ENCODE measurements at places on chromosomes 12 and 14.
A peak's percentile ranks its signal among the peaks of the same experiment; 100 is the strongest.

GRCh38 chr12:1213618-1214205 is 222.7 kb downstream of the ERC1 start:
- no peak for DNase-seq

GRCh38 chr14:64674829-64675228 is 29.4 kb upstream of the PLEKHG3 start:
- no peak for DNase-seq

DNA sequence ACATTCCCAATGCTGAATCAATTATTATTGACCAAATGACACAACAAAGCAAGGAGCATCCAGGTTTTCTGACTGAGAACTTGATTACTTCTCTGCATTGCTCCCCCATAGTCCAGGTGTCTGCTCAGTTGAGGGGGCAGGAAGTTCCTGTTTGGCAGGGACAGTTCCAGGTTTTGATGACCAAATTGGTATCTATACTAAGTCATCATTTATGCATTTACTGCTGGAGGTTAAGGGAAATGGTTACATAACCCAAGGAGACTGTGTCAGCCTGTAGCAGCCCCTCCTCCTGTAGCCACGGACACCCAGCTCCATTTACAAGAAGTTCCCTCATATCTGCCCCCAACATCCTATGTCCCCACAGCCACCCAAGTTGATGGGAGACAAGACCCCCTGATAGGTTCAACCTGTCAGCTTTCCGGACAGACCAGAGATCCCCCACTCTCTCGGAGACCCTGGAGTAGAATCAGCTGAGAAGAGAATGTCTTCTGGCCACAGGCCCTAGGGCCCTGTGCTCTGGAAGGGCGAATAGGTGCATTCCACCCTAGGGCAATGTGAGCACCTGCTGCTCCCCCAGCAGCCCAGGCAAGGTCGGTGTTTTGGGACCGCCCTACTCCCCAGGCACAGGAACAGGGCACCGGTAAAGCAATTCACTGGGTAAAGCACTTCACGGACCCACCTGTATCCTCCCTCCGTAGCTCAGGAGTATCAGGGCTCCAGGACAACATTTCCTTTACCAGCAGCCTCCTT is 23.6 kb downstream of the IRF2BPL start:
- peak; percentile 5 for DNase-seq

- DNase-seq = no peak
These were observed 37.2 kb downstream of the PKP2 start for GRCh38 chr12:32859389-32859788.

GRCh38 chr14:39843881-39844280 is 411.6 kb upstream of the FBXO33 start:
- no peak for DNase-seq

DNA sequence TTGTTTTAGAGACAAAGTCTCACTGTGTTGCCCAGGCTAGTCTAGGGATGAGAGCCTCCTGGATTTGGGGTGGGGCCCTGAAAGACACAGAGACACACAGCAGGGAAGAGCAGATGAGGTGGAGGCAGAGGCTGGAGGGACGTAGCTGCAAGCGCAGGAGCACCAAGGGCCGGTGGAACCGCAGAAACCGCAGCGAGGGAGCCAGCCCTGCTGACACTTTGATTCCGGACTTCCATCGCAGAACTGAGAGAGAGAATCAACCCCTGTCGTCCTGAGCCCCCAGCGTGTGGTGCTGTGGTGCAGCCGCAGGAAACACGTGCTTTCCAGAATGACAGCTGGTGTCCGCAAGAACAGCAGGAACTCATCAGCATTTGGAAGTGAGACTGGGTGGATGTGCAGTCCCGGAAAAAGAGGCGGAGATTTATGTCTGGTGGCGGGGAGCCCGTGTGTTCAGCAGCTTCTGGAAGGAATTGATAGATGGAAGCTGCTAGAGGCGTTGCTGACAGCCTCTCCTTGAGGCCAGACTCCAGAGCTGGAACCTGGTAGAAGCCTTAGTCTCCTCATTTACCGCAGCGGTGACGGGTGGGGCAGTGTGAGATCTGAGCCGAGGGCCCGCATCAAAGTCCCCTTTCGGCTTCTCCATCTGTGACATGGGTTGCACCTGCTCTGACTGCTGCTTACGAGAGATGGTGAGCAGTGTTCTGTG is 21.9 kb upstream of the KLC1 start:
- peak; percentile 95 for DNase-seq

DNA sequence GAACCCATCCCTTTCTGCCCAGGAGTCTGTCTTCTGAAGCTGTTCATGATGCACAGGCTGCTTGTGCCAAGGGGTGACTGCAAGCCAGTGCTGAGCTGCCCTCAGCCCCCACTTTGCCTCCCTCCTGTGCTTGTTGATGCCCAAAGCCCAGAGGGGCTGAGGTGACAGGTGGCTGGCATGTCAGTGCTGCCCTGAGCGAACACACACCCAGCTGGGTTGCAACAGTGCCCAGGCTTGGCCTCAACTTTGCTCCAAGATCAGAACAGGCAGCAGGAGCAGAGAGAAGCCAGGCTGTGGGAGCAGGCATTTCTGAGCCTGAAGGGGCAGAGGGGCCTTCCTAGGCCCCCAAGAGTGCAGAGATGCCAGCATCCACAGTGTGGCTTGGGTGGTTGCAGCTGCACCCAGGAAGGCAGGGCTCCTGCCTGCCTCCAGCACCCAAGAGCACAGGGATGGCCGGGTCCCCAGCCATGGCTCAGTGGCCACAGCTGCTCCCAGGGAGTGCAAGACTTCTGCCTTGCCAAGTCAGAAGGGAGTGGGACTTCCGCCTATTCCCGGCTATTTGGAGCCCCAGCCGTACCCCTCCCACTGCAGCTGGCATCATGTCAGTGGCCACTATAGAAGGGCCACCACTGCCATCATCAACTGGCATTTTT is 83.1 kb downstream of the SLC16A7 start:
- DNase-seq = no peak

- peak; percentile 53 for DNase-seq
These were observed 80.0 kb upstream of the DBX2 start for GRCh38 chr12:45130881-45131281.

DNA sequence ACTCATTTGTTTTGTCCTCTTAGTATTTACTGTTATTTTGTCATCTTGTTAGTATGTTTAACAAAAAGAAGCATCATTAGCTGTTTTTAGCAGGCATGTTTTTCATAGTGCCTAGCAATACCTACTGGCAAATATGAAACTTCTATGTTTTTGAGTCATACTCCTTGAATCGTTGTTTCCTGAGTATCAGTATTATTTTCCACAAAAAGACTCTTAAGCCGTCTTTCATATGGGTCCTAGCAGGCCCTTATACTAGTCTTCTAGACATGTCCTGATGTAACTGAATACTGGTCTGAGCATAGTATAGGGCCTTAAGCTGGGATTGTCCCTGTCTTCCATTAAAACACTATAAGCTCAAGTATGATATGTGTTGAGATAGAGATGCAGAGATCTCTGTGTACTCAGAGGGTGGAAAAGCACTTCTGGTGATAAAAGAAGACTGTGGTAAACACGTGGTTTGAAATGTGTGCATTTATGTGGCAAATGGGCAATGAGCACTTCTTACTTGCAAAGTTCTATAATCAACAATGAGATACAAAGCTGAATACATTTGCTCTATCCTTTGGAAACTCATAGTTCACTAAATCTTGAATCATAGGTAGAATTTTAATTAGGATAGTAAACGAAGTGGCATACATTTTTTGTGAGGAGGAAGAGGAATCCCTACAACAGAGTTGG is 348.8 kb downstream of the PDZRN4 start:
- no peak for DNase-seq

GRCh38 chr14:75443203-75443969 is 15.6 kb downstream of the JDP2 start:
- DNase-seq = no peak

DNA sequence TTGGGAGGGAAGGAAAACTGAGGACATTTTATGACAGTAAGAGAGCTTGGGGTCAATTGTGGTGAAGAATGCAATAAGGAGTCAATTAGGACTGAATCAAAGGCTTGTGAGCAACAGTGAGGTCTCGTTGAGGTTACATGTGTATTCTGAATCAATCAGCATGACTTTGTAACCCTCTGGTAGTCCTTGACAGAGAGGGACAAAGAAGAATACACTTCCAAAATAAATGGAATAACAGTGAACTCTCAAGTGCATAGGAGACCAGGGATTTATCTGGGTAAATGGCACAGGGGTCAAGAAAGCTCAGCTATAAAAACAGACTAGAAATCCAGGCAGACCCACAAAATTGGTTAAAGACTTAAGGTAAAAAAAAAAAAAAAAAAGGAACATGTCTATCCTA is 85.1 kb upstream of the NAV3 start:
- DNase-seq = no peak

- peak; percentile 15 for DNase-seq
These were observed 2.9 kb downstream of the NUDT4 start for GRCh38 chr12:93380480-93381121.

DNA sequence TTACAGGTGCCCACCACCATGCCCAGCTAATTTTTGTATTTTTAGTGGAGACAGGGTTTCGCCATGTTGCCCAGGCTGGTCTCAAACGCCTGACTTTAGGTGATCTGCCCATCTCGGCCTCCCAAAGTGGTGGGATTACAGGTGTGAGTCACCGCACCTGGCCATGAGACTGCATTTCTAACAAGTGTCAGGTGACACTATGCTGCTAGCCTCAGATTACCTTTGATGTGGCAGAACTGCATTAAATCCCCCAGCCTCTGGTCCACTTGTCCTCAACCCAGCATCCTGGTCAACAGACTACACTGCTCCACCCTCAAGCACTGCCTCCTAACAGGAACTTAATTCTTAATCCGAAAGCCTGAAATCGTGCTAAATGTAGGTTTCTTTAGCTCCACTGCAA is 13.1 kb downstream of the LGMN start:
- no peak for DNase-seq

DNA sequence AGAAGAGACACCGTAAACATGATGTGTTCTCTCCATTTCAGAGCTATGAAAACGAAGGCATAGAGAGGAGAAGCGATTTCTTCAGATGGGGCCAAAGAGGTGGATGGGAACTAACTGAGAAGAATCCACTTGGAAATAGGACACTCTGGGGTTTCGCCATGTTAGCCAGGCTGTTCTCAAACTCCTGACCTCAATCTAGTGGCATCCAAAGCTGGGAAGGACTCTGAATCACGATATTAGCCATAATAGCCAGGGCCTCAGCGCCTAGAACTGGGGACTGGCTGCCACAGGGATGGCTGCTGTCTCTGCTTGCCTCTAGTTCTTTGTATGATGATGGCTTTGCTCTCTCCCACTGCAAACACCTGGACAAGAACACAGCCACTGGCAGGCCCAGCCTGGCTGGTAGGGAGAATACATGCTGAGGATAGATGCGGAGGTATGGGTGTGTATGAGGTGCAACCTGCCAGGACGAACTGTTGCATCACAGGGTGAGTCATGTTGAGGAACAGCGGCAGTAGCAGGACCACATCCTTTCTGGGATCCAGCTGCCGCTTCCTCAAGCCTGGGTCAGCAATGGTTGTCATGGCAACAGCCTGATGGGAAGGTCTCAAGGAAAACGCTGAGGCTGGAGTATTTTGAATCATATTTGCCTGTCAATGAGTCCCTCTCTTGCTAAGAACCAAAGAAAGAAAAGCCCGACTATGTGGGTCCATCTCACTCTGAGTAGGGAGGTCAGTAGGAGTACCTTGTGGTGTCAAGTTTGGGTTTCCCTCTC is 31.1 kb downstream of the CCDC177 start:
- peak; percentile 84 for DNase-seq

DNA sequence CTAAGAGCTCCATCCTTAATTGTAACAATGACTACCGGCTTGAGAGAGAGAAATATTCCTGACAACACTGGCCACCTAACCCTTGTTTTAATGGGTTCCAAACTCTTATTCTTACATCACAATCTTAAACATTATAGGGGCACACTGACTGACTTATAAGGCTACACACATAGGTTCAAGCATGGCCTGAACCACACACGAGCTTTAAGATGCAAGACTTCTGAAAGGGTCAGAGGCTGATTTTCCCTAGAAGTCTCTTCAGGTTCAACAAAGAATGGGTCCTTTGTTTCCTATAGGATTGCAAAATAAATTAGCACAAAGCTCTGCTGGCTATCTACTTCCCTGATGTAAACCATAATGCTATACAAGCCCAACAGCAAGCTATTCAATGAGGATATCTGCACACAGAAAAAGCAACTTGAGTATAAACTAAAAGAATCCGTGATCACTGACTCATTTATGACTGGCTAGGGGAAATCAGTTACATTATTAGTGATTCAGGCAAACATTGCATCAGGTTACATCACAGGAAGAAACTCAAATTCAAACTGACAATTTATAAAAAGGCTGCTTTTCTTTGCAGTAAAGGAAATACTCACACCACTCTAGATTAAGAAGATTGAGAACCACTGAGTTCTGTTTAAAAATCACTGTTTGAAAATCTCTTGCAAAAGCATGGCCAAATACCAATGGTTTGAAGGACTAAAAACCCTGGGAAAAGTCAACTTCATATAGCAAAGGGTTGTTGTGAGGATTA is 8.5 kb downstream of the BTG1 start:
- DNase-seq = peak; percentile 51

DNA sequence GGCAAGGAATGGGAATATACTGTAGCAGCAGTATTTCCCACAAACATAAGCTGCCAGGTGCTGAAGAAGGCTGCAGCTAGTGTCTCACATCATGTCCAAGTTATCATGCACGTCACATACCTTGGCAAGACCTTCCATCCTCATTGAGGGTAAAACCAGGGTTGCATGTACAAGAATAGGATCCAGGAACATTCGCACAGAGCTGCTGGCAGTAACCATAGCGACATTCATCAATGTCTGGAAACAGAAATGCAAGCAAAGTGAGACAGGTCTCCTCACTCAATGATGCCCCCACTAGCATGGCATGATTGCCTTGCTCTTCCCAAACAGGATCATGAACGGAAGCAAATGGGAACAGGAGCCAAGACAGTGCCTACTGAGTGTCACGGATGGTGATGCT is 23.8 kb upstream of the TC2N start:
- DNase-seq = no peak

- DNase-seq = no peak
These were observed 6.7 kb downstream of the BBS10 start for GRCh38 chr12:76341436-76342030.

DNA sequence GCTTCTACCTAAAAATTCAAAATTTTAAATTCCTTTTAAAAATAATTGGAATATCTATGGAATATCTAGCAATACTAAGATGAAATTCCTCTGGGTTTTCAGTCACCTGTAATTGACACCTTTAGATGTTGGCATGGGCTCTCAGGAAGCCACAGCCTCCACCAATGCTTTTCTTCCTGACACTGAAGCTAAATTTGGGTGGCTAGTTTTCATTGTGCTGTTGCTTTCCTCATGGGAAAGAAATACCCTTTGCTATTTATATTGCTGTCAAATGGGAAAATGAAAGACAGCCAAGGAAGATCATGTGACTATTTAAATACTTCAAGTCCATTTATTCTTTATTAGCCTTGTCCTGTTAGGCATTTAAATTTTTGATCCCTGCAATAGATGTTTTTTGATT is 313.0 kb downstream of the NAV3 start:
- no peak for DNase-seq

GRCh38 chr14:69900603-69901002 is 21.4 kb downstream of the SMOC1 start:
- DNase-seq = no peak

GRCh38 chr12:89453121-89453978 is 71.2 kb downstream of the GALNT4 start:
- peak; percentile 24 for DNase-seq

Measured in AML-193 (cell line).